Epithelial cell of prostate (primary cell): ENCODE measurements at places on chromosomes 3 and 15.

GRCh38 chr3:9074079-9074478 lies 110.8 kb upstream of the RAD18 start:
- no peak for DNase-seq

DNA sequence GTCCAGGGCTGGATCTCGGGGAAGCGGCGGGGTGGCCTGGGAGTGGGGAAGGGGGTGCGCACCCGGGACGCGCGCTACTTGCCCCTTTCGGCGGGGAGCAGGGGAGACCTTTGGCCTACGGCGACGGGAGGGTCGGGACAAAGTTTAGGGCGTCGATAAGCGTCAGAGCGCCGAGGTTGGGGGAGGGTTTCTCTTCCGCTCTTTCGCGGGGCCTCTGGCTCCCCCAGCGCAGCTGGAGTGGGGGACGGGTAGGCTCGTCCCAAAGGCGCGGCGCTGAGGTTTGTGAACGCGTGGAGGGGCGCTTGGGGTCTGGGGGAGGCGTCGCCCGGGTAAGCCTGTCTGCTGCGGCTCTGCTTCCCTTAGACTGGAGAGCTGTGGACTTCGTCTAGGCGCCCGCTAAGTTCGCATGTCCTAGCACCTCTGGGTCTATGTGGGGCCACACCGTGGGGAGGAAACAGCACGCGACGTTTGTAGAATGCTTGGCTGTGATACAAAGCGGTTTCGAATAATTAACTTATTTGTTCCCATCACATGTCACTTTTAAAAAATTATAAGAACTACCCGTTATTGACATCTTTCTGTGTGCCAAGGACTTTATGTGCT lies 527 bp downstream of the B2M start:
- DNase-seq: no peak

GRCh38 chr15:36589971-36590370 lies 10.5 kb downstream of the CDIN1 start:
- DNase-seq: no peak

DNA sequence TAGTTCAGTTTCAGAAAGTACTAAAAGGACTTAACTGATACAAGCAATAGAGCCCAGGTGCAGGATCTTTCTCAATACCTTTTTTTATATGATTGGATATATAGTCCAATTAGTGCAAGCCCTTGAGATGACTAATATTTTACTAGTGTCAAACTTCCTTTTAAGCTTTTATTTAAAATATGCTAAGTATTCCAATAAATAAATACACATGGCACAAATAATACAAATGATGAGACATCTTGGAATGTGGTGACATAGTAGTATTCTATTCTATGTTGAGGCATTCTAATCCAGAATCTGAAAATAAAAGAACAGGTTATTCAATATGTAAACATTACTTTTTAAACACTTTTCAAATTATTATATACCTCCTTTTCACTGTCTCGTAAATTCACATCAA lies 670.0 kb downstream of the SI start:
- no peak for DNase-seq

GRCh38 chr3:155647206-155647605 lies 97.7 kb downstream of the PLCH1 start:
- DNase-seq: no peak

GRCh38 chr3:12405432-12406272 lies 78.6 kb upstream of the TSEN2 start:
- no peak for DNase-seq

- DNase-seq: no peak
Measured at GRCh38 chr3:188884299-188885043, 287.3 kb upstream of the TPRG1 start.

GRCh38 chr3:72485641-72486040 lies 362.6 kb downstream of the SHQ1 start:
- no peak for DNase-seq

DNA sequence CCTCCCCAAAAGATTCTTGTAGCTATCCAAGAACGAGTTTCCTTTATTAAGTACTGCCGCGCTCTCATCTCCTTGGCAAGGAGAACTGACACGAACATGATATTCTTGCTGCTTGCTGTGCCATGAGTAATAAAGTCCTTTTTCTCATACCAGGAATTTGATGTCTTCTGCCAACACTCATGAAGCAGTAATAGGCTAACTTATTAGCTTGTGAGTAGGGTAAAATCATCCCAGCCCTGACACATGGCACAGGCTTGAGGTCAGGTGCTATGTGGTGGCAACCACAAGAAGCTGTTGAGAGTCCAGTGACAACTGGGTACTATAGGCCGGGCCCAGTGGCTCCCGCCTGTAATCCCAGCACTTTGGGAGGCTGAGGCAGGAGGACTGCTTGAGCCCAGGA lies 22.7 kb upstream of the UBXN7 start:
- no peak for DNase-seq

DNA sequence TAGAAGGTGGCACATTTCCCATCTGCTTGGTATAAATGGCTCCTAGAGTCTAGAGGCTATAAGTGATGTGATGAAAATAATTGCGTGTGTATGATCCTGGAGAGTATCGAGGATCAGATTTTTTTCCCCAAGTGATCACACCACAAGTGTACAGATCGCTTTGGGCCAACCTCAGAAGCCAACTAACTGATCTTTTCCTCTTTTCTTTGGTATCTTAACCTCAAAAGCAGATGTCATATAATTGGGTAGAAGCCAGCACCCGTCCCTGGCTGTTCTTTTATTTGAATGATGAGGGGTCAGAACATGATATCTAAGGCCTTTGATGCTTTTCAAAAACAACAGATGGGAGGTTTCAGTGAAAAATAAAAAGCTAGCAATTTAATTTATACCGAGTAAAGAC lies 3.3 kb downstream of the P2RY14 start:
- no peak for DNase-seq

DNA sequence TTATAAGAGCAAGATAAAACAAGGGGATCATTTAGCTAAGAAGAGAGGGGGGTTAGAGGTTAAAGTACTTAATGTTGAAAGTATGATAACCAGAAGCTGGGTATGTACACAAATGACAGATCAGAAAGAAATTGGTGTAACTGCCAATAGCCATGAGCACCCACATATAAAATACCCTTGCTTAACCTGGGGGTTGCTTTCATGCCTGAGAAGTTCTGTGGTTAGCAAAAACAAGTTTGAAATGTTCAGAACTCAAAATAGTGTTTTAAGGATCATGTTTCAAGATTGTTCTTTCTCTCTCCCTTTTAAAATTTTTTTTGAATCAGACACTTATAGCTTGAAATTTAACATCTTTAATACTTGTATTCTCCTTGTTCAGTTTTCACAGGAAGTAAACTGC lies 321.4 kb upstream of the GBE1 start:
- no peak for DNase-seq

DNA sequence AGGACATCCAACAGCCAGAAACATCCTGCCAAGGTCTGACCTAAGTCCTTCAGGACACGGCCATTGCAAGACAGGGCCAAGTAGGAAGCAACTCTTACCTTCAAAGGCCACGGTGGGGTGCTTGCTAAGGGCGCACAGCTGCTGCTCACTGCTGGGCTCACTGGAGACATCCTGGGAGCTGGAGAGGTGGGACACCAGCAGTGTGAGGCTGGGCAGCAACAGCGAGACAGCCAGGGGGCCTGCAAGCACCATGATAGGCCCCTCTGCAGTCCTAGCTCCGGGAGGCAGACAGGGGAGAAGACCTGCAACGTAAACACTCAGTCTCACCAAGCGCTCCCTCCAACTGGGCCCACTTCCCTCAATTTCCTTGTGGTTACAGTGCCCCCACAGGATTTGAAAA lies 79.2 kb downstream of the SEMA5B start:
- DNase-seq: no peak

- no peak for DNase-seq
Measured at GRCh38 chr3:119338754-119339153, 44.6 kb downstream of the ARHGAP31 start.

GRCh38 chr15:35549567-35549966 lies 3.6 kb upstream of the DPH6 start:
- DNase-seq: no peak

- no peak for DNase-seq
Measured at GRCh38 chr15:71880276-71880675, 69.9 kb downstream of the NR2E3 start.

DNA sequence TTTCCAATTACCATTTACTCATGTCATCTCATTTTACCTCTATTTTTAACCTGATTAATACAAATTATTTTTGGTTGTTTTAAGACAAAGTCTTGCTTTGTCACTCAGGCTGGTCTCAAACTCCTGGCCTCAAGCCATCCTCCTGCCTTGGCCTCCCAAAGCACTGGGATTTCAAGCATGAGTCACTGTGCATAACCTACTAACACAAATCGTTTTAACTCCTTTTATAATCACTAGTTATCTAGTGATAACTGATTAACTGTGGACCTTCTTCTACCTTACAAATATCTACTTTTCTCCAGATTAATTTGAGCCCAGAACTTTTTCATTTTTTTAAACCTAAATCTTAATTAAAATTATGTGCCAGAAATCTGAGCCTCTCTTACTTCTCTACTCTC lies 4.6 kb downstream of the ATP13A3 start:
- no peak for DNase-seq

DNA sequence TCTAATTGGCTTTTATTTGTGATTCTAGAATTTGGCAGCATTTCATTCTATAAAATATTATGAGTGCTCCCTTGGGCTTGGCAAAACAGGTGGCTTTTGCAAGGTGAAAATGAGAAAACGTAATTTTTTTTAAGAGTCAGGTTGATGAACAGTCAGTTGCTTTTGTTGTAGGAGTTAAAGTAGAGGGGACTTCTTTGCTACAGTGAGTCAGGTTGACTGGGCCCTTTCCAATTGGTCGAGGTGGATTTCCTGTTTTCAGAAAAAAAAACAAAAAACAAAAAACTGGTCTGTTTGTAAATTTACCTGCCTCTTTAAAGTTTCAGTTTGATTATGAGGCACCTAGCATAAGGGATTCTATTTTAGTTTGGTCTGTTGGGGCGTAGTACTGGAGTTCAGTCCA lies 1469.4 kb upstream of the GBE1 start:
- no peak for DNase-seq

- no peak for DNase-seq
Measured at GRCh38 chr3:127900536-127900935, 14.5 kb upstream of the KBTBD12 start.

- no peak for DNase-seq
Measured at GRCh38 chr15:57948351-57949289, 116.9 kb downstream of the ALDH1A2 start.

- no peak for DNase-seq
Measured at GRCh38 chr15:89345248-89345647, 10.6 kb upstream of the POLG start.

GRCh38 chr3:117480525-117480924 lies 770.9 kb downstream of the TUSC7 start:
- no peak for DNase-seq

DNA sequence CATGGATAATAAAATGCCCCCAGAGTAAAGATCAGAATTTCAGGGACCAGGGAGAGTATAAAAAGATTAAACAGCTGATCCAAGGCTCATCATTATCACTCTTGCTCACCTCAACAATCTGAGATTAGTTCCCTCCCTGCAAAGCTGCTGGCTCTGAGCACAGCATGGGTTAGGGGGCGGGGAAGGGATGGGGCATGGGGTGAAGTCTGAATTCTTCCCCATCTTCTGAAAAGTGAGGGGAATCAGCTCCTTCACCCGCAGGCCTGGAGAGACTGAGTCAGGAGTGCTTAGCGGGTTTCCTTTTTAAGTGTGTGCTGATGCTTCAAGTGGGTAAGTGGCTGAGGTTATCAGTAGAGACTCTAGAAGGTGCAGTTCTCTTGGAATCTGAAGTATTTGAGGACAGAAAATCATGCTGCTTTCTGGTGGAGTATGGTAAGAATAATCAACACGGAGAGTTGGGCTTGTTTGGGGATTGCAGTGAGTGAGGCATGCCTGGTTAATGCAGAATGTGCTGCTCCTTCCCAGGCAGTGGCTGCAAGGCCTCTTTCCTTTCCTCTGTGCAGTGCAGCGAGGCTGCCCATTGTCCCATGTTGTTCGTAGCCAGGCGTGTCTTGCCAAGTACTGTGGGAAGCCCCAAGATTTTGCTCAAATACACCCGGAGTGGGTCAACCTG lies 59.2 kb upstream of the TRAK1 start:
- DNase-seq: no peak

GRCh38 chr3:126872701-126873342 lies 110.1 kb upstream of the PLXNA1 start:
- DNase-seq: no peak

GRCh38 chr3:66816090-66816761 lies 181.9 kb upstream of the KBTBD8 start:
- DNase-seq: no peak

- no peak for DNase-seq
Measured at GRCh38 chr3:114879059-114880031, 267.7 kb downstream of the ZBTB20 start.

GRCh38 chr3:42699511-42699971 lies 3.1 kb downstream of the HHATL start:
- DNase-seq: no peak

DNA sequence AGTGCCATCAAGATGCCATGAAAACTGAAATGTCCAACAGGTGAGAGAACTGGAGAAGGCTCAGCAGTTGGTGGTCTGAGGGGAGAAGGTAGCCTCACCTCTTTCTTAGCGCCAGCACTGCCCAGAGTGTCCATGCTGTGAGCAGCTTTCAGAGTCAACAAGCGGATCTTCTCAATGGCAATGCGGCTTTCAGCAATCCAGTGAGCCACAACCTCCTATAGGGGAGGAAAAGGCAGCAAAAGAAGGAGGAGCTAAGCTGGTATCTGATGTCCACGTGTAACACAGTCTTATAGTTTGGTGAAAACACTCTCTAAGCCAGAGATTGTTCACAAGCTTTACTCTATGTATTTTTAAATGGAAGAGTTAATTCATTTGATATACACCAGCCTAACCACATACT lies 36.1 kb upstream of the ACKR4 start:
- no peak for DNase-seq

DNA sequence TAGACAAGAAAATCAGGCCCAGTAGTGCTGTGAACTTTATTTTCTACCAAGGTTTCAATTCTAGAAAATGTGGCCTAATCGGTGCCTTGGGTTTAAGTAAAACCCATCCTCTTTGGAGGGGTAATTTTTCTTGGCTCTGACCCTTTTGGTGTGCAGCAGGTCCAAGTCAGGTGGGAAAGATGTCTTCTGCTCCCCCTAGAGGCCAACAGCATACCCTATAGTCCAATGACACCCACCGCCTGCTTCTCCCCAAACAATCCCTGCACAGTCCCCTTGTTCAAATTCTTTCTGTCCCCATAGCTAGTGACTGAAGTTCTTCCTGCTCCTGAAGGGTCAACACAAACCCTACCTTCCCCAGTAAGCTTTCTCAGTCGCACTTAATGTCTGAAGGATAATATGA lies 261.8 kb upstream of the GOLGA6L4 start:
- DNase-seq: no peak

GRCh38 chr15:58770519-58770856 lies 614 bp upstream of the MINDY2 start:
- DNase-seq: no peak

GRCh38 chr3:3356846-3357245 lies 177.4 kb upstream of the CRBN start:
- DNase-seq: no peak
